Heart left ventricle (tissue), 16 donors: ENCODE measurements at places on chromosomes 12 and 14. TPM values are rescaled to one million over a fixed set of nuclear protein-coding genes. Genes with fewer than 3 reads are reported as not detected.

GRCh38 chr12:104615048-104615561, 158.4 kb downstream of the CHST11 start:
- DNase-seq, result no peak

DNA sequence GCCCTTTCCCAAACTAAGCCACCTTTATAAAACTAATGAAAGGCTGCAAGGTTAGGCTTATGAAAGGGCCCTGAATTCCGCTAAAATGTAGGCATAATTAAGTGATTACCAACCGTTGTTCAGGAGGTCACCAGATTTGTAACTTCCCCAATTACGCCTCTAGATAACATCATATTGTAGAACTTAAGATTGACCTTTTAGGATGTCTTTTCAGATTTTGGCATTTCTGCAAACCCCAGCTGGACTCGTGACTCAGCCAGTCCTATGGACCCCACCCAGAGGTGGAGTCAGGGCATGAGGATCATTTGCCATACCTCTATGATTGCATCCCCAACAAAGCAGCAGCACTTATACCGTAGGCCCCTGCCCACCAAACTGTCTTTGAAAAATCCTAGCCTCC, 3.7 kb upstream of the LPCAT3 start:
- no peak for DNase-seq

GRCh38 chr14:27370775-27371174, 772.9 kb upstream of the NOVA1 start:
- no peak for DNase-seq

The ADSS1 gene
- total RNA-seq, result 78.9 TPM

DNA sequence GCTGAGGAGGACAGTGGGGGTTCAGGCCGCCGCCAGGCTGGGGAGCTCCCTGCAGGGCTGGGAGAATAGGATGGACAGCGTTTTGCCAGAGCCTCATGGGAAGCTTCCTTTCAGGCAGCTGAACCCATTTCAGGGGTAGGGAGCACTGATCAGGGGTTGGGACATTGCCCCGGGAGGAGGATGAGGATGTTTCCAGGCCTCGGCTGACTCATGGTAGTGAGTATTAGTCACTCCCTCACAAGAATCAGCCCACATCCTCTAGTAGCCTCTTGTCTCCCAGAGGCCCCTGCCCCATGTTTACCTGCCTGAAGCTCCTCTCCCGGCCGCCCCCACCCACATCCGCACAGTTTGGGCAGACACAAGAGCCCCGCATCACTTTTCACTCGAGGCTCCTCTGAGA, 89.8 kb downstream of the ZFP36L1 start:
- no peak for DNase-seq

DNA sequence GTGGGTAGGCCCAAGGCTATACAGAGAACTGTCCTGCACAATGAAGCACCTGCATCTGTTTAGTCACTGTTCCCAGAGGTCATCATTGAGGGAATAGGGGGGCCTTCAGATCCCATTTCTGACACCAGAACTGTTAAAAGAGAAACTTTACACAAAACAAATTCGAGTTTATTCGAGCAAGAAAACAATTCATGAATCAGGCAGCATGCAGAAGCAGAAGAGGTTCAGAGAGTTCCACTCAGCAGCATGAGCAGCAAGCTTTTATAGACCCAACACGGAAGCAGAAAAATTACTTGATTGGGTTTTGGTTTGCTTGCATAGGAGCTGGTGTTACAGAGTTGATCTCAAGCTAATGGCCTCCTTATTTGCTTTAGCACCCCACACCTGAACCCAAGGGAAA, 1.7 kb upstream of the SFSWAP start:
- DNase-seq, result no peak

The ACSS3 gene
- total RNA-seq, result 26.5 TPM

DNA sequence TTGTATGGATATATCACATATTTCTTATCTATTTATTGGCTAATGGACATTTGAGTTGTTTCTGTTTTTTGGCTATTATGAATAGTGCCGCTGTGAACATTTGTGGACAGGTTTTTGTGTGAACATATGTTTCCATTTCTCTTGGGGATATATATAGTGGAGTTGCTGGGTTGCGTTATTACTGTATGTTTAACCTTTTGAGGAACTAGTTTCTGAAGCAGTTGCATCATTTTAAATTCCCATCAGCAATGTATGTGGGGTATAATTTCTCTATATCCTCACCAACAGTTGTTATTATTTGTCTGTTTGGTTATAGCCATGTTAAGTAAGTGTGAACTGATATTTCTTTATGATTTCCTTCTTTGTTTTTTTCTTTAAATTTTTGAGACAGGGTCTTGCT, 10.7 kb downstream of the TCTN2 start:
- DNase-seq, result no peak

GRCh38 chr12:53952335-53952694, 2.4 kb upstream of the HOXC12 start:
- DNase-seq, result no peak

The CD9 gene
- total RNA-seq, result 33.0 TPM

The FGF6 gene
- total RNA-seq, result not detected

The MMP19 gene
- total RNA-seq, result 16.1 TPM

DNA sequence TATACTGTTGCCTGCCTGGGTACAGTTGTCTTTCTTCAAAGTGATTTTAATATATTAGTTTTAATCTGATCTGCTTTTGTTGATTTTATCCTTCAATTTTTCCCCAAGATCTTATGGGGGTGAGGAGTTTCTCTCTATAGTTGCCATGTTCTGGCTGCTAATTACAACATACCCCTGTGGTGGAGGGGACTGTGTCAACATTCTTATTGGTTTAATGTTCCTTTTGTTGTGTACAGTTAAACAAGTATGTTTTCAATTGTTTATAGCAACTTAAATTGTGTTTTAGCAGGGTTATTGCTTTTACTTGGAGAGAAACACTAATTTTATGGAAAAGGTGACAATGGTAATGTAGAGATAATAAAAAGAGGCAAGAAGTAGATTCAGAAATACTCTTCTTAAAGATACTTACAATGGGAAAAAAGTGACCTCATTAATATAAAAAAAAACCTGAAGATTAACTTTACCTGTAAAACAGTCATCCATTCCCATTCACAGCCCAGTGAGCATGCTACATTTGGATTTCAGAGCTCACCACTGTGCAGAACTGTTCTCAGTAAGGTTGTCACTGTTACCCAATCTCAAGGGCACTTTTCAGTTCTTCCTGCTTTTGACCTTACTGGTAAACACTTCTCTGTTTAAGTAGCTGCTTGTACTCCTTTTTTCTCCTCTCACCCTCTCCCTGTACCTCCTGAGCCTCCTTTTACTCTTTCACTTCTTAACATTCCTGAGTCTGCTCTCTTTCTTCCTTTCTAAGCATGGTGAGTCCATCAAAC, 8.1 kb upstream of the LRRK2 start:
- no peak for DNase-seq

- DNase-seq, result no peak
Measured at GRCh38 chr14:99272899-99273765, 1.1 kb upstream of the BCL11B start.

DNA sequence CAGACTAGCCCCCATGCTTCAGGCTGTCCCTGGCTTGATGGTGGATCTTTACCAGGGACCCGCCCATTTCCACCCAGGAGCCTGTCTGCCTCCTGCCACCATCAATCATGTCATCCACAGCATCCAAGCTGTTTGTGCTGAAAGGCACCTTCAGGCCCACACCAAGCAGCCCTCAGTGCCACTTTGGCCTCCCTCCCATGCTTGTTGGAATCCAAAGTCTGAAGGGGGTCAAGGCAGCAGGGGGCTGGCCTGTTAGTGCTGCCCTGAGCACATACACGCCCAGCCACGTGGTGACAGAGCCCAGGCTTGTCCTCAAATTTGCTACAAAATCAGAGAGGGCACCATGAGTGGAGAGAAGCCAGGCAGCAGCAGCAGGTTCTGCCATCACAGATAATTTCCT, 1146.8 kb downstream of the FSCB start:
- no peak for DNase-seq

DNA sequence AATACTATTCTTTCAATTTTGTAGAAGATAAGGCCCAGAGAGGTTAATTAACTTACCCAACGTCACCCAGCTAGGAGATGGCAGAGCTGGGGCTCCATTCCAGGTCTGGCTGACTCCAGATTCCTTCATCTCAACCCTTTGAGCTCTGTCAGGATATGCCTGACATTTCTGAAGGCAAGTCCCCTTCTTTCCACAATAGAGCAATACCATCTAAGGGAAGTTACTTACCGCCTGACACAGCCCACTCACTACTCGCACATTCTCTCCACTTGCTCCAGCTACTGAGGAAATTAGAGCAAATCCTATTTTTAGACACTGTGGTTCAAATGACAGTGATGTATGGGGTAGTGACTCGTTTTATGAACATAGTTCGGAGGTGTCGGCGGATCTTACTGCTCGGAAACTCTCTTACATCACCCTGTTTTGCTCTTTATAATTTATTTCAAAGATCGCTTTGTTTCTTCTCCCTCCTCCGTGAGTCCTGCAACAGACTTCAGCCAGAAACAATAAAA, 2.0 kb upstream of the WSCD2 start:
- DNase-seq, result no peak

GRCh38 chr14:101060171-101060601, 156.7 kb upstream of the RTL1 start:
- DNase-seq, result no peak

DNA sequence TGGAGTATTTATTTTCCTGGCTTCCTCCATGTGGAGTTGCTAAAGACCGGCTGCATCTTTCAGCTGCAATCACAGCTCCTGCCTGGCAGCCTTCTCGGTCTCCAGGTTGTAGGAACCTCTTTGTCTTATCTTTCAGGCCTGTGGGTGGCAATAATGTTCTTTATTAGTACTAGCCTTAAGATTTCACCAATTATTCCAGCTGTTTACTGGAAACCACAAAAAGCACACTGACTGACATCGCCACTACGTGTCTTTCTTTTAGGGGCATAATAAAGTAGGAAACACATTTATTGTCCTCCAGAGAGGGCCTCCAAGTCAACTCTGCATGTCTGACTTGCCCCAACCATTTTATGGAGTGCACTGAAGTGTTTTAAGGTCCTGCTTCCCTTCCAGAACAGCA, 1116.5 kb upstream of the TMEM132C start:
- no peak for DNase-seq
